OCI-LY7 (cell line): ENCODE measurements at places on chromosomes 6 and 20. TPM values are rescaled to one million over a fixed set of nuclear protein-coding genes. Genes with fewer than 3 reads are reported as not detected.

The FNDC11 gene
- 2.1 and 3.0 TPM in 2 replicates for total RNA-seq

The KHDRBS2 gene
- total RNA-seq = 6.8 and 7.6 TPM in 2 replicates

The HLA-DRB1 gene
- total RNA-seq = 98.1 and 111 TPM in 2 replicates

The SIRPB1 gene
- total RNA-seq = not detected in 2 replicates
